Activated CD4-positive, alpha-beta T cell treated with anti-CD3 and anti-CD28 coated beads for 36 hours (primary cell): ENCODE measurements at places on chromosomes 2 and 18. TPM values are rescaled to one million over a fixed set of nuclear protein-coding genes. Genes with fewer than 3 reads are reported as not detected.
A peak's percentile ranks its signal among the peaks of the same experiment; 100 is the strongest.

GRCh38 chr18:51278045-51278649, 80.7 kb upstream of the MEX3C start:
- DNase-seq, result peak; percentile 76

DNA sequence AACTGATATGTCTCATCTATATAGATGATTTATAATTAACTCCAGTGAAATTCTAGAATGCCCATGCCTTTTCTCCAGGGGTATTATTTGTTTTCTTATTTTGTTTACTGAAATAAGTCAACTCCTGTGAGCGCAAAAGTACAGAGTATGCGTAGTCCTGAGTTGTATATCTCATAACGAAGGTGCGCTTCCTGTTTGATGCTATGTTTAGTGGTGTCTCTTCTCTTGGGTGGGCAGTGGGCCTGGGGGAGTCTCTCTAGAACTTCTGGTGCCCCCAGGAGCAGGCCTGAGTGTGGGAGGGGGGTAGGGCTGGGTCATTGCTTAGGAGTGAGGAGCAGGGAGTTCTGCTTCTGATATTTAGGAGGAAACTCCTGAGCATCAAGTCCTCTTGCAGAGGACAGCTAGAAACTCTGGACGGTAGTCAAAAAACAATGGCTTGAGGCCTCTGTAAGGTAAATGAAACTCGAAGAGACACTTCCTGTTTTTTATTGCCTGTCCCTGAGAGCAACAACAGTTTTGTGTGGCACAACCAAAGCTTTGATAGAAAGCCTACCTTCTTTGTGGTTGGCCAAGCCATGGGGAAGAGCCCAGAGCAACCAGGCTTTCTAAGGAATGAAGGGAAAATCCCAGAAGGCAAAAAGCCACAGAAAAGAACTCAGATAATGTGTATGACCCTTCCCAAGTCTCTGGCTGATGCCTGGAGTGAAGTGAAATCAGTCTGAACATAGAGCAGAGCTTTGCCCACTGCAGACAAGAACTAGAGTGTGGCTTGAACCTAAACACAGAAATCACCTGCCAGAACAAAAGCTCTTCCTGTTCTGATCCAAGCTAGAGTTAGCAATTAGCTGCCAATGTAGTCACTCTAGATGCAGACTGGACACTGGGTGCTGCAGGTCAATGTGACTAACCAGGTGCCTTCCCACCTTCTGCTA, 8.5 kb upstream of the SP140L start:
- DNase-seq, result no peak

DNA sequence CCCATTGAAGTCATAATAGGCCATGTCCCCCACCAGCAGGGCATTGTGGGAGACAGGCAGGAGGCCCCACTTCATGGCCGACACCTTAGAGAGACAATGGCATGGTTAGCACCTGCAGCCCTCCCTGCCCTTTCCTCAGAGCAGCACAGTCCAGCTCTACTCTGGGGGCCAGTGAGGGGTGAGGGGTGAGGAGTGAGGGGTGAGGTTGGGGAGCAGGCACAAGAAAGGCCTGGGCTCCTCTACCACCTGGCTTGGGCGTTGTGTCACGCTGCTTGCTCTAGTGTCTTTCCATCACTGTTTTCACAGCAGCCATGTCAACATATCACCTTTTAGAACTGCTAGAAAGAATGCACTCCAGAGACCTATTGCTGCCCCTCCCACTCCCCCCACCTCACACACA, 77.2 kb downstream of the ADD2 start:
- DNase-seq, result no peak

GRCh38 chr18:57579934-57580333, 6.6 kb downstream of the FECH start:
- DNase-seq, result peak; percentile 30

DNA sequence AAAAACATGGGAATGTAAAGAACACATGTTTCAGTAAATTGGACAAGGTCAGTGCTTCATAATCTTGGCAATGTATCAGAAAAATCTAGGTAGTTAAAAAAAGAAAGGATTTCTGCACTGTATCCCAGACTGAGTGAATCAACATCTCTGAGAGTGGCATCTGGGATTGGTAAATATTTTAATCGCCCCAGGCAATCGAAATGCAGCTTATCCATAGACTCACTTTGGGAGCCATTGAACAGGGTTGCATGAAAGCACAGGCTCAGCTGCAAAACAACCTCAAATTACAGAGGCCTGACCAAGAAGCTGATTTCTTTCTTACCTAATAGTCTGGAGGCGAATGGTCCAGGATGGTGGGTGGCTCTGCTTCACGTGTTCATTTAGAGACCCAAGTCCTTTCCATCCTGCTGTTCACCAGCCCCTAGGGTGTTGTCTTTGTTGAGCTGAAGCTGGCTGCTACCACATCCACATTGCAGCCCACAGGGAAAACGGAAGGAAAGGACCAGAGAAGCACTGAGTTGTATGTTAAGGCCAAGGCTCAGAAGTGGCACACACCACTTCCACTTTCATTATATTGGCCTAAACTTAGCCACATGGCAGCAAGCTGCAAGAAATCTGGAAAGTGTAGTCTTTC, 59.0 kb downstream of the MOGAT1 start:
- DNase-seq, result no peak

- no peak for DNase-seq
Measured at GRCh38 chr2:225938991-225939390, 539.5 kb downstream of the NYAP2 start.

GRCh38 chr2:33363325-33364298, 112.8 kb upstream of the RASGRP3 start:
- no peak for DNase-seq

Gene PLEKHH2
- 1.5 TPM for total RNA-seq
